ENCODE measurements at places on chromosomes 7 and 10.

- no peak for DNase-seq
Measured at GRCh38 chr7:98626460-98627412, 9.7 kb downstream of the NPTX2 start.

- DNase-seq: no peak
Measured at GRCh38 chr10:99232360-99232999, 3.2 kb downstream of the HPSE2 start.

DNA sequence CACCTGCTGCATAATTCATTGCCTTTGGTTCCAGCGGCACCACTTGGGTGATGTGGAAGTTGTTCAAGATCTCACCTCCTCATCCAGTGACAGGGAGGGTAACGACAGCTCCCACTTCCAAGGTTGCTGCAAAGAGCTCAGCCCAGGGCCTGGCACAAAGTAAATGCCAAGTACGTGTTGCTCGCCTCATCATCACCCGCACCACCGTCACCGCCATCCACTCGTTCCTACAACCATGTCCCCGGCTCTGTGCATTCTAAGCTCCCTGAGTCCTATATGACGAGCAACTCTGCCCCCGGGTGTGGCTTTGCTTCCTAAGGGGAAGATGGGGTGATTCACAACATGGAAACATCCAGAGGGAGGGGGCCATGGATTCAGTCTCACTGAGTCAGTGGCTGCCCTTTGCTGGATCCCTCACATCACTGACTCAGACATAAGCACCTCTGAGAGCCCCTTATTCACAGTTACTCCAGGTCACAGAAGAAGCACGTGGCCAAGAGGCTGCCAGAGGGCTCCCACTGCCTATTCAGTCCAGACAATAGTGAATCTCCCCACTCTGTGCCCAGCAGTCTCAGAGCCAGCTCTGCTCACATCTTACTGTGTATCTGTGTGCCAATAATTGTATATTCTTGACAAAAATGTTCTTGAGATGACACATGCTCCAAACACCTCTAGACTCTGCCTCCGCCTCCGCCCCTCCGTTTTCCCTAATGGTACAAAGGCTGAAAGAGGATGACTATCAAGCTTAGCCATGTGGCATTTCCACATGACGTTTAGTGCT is 159.1 kb downstream of the GFRA1 start:
- no peak for DNase-seq

DNA sequence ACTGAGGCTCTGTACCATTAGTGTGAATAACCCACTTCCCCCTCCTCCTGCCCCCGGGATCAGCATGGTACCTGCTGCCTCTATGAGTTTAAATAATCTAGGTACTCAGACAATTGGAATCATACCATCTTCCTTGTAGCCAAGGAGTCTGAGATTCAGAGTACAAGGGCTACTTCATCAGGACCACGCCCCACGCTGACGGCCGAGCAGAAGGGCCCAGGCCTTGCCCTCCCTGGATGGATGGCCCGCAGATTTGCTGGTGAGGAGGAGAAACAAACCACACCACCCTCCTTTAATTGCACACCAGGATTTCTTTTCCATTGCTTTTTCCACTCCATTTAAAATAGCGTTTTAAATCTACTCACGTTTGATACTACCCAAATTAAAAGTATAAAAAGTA is 649.9 kb upstream of the ADARB2 start:
- no peak for DNase-seq

- no peak for DNase-seq
Measured at GRCh38 chr7:7428806-7429205, 106.9 kb downstream of the COL28A1 start.

DNA sequence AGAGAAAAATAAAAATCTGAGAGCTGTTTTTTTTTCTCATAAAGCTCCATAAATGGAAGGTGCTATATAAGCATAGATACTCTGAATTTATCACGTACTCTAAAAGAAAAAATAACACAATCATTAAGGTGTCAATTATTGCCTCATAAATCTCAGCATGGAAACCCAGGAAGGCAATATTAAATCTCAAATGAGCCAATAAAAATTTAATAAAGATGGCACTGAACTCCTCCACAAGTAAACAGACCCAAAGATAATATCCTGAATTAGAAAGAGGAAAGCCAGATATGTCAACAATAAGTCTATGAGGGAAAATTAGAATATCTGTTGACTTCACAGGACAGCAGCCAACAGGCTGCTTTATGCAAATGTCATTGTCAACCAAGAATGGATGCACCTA is 66.5 kb downstream of the CDK6 start:
- no peak for DNase-seq

DNA sequence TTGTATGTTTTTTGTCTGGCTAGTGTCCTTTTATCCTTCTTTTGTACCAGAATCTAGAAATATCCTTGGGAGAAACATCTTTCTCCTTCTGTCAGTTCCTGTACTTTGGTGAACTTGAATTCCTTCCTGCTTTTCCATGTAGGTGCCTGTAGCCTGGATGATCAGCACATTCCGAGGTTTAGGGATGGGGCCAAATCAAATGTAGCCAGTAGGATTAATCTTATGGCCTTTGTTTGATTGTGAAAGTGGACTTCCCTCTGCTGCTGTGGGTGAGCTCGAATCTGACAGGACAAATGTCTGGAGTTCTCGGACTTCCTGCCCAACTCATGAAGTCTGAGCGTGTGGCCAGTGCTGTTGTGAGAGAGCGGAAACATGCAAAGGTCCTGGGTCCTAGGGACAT is 33.2 kb upstream of the NAMPT start:
- no peak for DNase-seq

DNA sequence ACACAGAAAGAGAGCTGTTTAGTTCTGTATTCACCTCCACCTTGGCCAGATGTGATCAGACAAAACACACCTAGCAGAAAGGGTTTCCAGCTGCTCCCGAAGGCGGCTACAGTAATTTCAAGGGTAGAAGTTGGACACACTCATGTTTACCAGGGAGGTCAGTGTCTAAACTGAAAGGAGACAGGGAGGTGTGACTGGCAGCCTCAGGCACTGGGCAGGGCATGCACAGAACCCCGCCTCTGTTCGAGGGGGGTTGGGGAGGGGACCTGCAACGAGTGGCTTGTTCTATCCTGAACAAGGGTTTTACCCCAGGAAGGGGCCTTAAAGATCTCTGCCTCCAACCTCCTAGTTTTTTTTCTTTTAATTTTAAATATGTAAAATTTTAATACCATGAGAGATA is 49.6 kb downstream of the BPGM start:
- DNase-seq: no peak

DNA sequence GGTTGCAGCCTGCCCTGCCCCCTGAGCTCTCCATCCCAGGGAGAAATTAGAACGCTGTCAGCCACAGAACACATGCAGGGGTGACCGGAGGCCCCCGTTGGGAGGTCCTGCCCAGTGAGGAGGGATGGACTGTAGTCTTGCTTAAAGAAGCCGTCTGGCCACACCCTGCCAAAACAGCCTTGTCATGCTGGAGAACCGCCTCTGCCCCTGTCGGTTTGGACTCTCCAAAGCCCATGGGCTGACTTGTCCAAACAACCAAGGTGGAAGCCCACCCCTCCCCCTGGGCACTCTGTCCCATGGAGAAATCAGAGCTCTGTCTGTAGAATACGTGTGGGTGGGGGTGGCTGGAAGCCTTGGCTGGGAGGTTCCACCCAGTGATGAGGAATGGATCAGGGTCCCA is 12.7 kb upstream of the TBATA start:
- DNase-seq: no peak

DNA sequence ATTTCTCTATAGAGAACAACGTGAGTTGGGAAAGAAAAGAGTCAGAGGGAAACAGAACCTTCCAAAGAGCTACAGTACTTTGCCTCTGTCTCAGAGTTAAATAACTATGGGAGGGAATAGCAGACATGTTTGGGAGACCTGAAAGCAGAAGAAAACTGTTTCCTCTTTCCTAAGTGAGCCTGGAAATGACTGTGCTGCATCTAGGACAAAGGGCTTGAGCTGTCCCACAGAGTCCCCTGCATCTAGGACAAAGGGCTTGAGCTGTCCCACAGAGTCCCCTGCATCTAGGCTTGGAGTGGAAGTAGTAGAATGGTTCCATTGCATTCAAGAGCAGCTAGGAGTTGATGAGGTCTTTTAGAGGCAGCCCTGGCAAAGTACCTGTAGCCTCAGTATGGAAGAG is 149.7 kb downstream of the DKK1 start:
- DNase-seq: no peak
